ENCODE measurements at places on chromosomes 6 and 20.

GRCh38 chr6:3278691-3279090 lies 19.9 kb downstream of the PSMG4 start:
- ATAC-seq = no peak

- no peak for ATAC-seq
These were observed 66.2 kb downstream of the GMDS start for GRCh38 chr6:2179241-2179640.

DNA sequence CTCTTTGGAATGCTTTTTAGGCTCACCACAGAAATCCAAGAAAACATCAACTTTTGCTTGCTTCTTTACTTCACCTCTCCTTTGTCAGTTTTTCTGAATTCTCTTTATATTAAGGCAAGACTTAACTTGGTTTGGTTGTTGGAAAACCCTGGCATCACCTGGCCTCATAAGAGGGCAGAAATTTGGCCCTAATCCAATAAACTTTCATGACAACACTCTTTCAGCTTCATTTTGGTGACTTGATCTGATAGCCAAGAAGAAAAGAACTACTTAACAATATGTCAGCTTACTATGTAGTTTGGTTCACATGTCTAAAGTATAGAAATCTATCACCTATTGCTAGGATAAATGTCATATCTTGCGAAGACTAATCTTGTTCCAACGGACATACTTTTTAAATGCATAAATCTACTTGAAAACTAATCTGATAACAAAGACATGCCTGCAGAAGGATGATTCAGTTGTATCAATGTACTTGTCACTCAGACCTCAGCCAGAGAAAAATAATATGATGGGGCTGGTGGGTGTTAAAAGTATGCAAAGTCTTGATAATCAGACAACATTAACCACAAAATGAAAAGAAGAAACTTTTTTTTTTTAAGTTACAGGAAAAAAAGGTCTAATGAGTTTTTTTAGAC lies 19.3 kb upstream of the HBS1L start:
- no peak for ATAC-seq

GRCh38 chr6:160426136-160426535 lies 78.0 kb downstream of the SLC22A3 start:
- ATAC-seq = no peak

DNA sequence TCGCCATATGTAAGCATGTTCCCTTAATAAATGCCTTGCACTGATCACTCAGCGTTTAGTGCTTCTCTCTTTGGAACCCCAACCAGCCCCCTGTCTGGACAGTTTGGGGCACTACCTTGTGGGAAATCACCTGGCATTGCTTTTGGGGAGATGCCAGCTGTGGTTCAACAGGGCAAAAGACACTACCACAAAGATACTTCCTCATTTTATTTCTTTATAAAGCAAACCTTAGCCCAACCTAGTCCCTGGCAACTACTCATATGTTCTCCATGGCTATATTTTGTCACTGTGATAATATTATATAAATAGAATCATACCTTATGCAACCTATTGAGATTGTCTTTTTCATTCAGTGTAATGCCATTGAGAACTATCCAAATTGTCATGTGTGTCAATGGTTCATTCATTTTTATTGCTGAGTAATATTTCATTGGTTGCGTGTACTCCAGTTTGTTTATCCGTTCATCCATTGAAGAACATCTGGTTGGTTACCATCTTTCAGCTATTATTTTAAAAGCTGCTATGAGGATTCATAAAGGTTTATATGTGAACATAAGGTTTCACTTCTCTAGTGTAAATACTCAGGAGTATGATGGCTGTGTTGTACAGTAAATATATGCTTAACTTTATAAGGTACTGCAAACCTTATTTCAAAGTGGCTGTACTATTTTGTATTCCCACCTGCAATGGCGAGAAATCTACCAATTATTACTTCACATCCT lies 114.8 kb downstream of the MOXD1 start:
- no peak for ATAC-seq

DNA sequence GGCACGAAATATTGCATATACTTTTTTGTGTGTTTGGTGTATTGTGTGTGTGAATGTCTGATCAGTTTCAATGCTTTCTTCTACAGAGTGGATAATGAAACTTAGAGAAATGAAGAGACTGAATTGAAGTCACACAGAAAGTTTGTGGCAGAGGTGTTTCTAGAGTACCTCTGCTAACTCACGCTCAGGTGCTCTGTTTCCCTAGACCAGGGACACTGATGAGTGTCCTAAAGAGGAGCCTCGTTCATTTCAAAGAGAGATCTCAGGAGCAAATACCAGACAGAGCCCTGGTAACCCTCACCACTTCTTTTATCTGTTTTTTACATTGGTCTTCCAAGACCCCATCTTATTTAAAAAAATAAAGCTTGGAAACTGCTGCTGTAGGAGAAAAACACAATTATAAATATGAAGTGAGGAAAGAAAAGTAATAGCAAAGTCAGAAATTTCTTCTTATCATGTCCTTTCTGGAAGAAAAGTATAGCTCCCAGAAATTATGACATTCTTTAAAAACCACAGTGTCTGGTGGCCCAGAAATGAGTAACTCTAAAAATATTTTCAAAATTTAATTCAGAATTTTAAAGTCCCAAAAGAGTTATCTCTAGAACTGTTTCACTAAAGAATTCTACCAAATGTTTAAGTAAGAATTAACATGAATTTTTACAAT lies 720.6 kb downstream of the RFPL4B start:
- no peak for ATAC-seq

- ATAC-seq = no peak
These were observed 27.0 kb downstream of the PSMG4 start for GRCh38 chr6:3285732-3286131.

Data from gastroesophageal sphincter (tissue), 4 donors.